Esophagus muscularis mucosa (tissue), 4 donors: ENCODE measurements at places on chromosomes 7 and 10.

GRCh38 chr10:47152861-47153349 is 147.1 kb upstream of the GDF10 start:
- DNase-seq = peak; percentile 90

- DNase-seq = no peak
Observed at GRCh38 chr10:116014871-116015582, 258.0 kb downstream of the GFRA1 start.

DNA sequence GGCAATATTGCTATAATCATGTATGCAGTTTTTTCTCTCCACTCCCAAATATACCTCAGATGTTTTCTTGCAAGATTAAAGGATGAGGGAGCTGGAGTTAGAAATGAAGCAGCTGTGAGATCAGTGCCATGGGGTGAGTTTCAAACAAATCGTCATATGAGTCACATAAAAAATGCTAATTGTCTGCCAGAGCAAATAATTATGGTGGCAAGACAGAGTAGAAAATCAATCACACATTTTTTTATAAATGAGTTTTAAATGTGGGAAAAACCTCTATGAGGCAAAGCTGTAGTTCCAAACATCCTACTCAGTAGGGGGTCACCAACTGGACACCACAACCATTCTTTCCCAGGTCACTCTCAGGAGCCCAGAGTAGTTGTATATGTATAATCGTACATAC is 55.3 kb downstream of the CH25H start:
- no peak for DNase-seq

GRCh38 chr10:3574451-3574850 is 210.6 kb downstream of the KLF6 start:
- DNase-seq = peak; percentile 53

- DNase-seq = no peak
Observed at GRCh38 chr7:145732521-145732920, 384.1 kb upstream of the CNTNAP2 start.

DNA sequence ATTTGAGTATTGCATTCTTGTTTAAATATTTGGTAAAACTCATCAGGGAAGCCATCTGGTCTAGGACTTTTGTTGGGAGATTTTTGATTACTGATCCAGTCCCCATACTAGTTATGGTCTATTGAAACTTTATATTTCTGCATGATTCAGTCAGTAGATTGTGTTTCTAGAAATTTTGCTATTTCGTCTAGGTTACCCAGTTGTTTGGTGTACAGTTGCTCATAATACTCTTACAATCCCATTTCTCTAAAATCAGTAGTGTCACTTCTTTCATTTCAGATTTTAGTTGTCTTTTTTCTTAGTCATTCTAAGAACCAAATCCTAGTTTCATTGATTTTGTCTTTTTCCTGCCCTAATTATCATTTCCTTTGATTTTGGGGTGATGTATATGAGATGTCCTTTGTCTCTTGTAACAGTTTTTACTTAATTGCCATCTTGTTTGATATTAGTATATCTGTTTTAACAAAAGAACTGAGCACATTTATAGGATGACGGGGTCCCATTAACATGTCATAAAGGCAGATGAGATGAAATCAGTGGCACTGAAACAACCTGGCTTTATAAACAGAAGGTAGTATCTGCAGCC is 7.9 kb downstream of the MALSU1 start:
- DNase-seq = no peak

GRCh38 chr10:27041196-27041595 is 59.1 kb downstream of the ANKRD26 start:
- DNase-seq = no peak
